ENCODE measurements at places on chromosomes 3 and 15.

GRCh38 chr3:16330351-16330750, 65.3 kb downstream of the OXNAD1 start:
- DNase-seq: no peak

DNA sequence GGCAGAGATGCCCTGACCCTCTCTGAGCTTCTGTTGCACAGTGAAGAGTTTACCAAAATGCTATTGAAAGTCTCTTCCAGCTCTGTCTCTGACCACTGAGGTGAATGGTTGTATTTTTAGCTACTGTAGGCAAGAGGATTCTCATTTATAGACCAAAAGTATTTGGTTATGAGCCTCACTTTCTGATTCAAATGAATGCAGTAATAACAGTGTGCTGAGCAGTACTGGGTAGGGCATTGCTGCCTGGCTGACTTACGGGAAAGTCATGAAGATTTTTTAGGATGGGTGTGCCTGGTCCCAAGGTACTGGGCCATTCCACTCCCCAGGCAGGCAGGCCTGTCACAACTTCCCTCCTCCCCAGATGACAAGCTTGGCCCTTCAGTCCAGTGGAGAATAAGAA, 15.5 kb downstream of the PLA1A start:
- DNase-seq: no peak

DNA sequence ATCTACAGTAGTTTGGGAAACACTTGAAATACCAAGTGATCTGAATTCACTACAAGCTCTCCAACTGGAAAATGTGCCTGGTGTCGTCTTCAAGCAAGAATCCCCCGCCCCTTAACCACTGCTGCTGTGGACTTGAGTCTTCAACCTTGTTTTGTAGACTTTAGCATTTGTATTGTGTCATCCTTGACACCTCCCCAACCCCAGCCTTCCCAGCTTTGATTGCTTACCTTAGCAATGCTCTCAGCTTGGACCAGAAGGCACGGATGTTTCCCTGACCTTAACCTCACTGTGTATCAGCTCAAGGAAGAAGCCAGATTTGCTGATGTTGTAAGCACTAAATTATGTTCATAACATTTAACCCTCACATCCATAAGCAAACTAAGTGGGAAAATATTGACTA, 146.4 kb downstream of the IGF1R start:
- no peak for DNase-seq

GRCh38 chr3:164401923-164402322, 676.4 kb downstream of the SI start:
- DNase-seq: no peak

DNA sequence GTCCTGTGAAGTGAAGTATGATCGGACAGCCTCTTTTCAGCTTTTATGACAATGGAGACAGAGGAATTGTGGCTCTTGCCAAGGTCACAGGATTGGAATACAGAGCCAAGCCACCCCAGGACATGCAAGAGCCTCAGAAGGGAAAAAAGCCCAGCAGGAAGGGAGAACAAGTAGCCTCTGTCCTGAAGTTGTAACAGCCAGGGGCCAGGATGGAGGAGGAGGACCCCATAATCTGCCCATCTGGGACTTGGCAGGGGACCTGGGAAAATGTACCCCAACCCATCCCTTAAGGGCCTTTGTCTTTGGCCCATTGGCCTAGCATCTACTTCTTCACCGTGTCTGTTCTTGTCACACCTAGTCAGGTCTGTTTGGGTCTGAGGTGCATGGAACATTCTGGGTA, 60.4 kb upstream of the POLG start:
- no peak for DNase-seq

DNA sequence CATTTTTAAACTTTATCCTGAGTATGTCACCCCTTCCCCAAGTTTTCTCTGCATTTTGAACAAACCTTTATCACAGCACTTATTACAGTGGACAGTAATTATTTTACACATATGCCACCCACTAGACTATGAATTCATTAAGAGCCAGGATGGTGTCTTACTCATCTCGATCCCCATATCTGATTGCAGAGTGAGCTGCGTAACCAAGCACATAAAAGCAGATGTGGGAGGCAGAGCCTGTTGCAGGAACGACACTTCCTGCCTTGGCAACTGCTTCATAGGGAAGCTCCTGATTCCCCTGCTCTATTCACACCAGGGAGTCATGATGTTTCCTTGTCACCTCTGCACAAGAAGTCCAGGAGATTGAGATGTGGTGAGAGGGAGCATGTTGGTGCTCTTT, 91.1 kb downstream of the MINAR1 start:
- no peak for DNase-seq

DNA sequence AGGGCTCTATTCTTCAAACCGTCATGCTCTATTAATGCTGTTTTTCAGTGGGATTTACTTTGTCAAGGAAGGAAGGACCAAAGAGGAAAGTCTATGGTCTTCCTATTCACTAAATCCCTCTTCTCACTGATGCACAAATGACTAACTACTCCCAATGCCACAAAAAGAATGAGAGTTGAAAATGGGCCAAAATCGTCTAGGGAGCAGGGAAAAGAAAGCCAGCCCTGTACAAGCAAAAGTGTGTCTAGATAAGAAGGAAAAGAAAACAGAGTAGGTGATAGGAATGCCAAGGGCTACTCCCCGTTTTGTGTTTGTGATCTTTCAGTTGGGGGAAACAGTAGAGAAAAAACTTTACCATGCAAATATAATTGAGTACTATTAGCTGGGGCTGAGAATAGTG, 97.2 kb upstream of the TMCO5A start:
- DNase-seq: no peak

DNA sequence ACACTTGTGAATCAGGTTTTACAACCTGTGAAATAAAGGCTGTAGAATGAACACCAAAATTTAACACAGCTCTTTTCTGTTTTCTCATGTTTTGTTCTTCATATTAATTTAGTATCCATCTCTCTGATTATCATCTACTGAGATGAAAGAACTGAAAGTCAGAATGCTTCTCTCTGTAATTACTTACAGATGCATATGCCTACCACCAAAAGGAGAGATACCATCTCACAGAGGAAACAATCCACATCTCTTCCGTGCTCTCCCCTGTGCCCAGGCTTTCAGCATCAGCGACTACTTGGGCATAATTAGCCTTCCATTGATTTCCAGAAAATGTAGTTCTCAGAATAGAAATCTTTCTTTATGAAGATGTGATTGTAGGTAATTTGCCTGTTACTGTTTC, 741.4 kb downstream of the GRM7 start:
- no peak for DNase-seq

GRCh38 chr15:31587583-31587982, 260.9 kb downstream of the KLF13 start:
- no peak for DNase-seq

GRCh38 chr15:75104804-75105557, 81.6 kb downstream of the PPCDC start:
- no peak for DNase-seq

DNA sequence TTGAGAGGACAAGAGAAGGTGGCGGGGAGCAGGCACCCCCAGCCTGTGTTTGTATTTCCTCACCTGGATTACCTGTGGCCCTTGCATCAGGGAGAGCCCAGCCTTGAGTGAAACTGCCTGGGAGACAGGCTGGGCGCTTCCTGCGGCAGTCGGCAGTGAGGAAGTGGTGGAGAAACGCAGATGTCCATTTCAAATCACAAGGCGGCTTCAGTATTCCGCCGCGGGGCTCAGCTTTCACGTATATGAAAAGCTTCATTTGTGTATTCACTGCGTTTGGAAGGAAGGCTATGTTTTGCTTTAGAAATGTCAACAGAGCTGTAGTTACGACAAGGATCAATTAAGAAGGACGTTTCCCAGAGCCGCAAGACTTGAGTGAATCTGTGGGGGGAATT, 167.4 kb upstream of the CTDSPL start:
- DNase-seq: no peak

GRCh38 chr15:45868109-45868691, 233.4 kb downstream of the SQOR start:
- no peak for DNase-seq

GRCh38 chr3:68620211-68620610, 312.1 kb downstream of the TAFA4 start:
- DNase-seq: no peak

DNA sequence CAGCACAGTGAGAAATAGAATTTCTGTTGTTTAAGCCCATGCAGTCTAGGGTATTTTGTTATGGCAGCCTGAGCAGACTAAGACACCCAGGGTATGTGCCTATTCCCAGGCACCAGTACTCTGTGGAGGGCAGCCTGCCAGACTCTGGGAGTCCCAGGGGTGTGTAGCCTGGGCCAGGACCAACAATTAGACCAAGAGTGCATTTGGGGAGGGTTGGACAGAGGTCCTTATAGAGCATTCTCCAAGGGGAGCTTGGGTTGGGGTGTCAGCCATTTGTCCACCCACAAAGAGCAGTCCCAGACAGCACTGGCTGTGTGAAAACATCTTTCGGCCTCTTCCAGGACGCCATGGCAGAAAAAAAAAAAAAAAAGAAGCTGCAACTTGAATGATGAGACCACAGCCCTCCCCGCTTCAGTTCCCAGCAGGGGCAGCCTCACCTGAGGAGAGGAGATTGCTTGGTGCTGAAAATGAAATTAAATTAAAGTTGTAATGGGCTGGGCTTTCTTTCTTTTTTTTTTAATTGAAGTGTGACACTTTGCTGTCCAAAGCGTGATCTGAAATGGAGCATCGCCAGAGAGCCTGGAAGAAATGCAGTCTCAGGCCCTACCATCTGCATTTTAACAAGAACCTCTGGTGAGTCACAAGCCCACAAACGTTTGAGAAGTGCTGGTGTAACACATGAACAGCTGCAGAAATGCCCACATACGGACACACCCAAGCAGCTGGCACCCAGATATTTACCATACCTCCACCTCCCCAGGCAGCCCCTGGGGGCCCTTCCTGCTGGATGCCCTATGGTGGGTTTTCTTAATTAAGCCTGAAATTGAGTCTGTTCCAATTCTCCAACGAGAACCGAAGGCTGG, 21.3 kb upstream of the CAV3 start:
- no peak for DNase-seq

- no peak for DNase-seq
Observed at GRCh38 chr3:30289766-30290165, 316.6 kb upstream of the TGFBR2 start.

GRCh38 chr15:39602143-39602542, 21.3 kb downstream of the THBS1 start:
- no peak for DNase-seq

GRCh38 chr3:128875556-128876120, 3.8 kb upstream of the ACAD9 start:
- peak; percentile 15 for DNase-seq

GRCh38 chr15:94305133-94305532, 73.8 kb downstream of the MCTP2 start:
- DNase-seq: no peak

DNA sequence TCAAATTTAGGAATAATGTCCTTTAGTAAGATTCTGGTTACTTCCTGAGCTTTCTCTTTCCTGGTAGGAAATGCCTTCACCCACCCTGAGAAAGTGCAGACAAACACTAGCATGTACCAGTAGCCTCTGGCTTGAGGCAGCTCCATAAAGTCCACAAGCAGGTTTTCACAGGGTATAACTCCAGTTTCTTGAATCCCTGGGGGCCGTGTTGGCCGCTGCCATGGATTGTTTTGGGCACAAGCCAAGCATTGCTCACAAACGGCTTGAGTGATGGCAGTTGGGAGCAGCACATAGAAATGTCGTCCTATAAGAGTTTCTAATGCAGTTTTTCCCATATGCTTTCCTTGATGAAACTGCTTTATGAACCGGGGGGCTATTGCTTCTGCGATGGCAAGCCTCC, 164.1 kb downstream of the STXBP5L start:
- peak; percentile 40 for DNase-seq

- no peak for DNase-seq
Observed at GRCh38 chr3:69271098-69271497, 114.8 kb downstream of the FRMD4B start.

DNA sequence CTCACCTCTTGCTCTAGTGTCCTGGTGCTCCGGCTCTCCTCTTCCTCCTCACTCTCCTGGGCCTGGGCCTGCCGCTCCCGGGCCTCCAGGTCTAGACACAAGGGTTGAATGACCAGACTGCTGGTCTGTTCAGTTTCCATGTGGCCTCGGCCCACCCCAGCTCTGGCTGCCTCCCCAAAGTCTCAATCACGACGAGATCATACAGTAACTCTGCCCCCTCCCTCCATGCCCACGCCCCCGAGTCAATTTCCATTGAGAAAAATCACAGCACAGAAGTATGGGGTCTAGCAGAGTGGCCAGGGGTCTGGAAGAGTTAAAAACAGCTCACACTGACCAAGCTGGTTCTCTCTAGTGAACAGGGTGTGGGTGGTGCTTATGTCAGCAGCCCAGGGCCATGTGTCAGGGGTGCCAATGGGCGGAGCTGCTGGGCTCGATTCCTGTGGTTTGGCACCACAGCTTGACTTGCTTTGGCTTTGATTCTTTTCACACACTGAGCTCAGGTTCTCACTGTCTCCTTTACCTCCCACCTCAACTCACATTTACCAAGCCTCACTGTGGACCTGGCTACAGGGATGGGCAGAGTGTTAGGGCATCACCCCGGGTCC, 6.9 kb downstream of the C15orf62 start:
- no peak for DNase-seq

GRCh38 chr3:42451116-42451515, 40.7 kb upstream of the LYZL4 start:
- no peak for DNase-seq

DNA sequence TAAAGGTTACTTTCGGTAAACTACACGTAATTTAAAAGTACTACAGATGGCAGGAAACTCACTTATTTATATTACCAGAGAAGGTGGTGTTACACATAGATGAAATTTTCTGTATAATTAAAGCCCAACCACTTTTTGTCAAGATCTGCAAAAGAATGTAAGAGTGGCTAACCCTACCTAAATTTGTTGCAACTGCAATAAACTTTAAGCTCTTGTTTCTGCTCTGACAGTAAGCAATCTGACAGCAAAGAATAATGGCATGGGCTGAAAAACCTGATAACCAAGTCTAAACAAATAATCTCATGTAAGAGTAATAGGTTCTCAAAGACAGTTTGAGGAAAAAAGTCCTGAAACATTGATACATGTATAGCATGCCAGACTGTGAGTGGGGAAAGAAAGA, 897.3 kb downstream of the TUSC7 start:
- DNase-seq: no peak

GRCh38 chr3:81419228-81419627, 342.2 kb downstream of the GBE1 start:
- DNase-seq: no peak

GRCh38 chr3:101690972-101691371, 4.5 kb upstream of the RPL24 start:
- no peak for DNase-seq

- DNase-seq: no peak
Observed at GRCh38 chr3:62727536-62727935, 147.7 kb downstream of the CADPS start.

DNA sequence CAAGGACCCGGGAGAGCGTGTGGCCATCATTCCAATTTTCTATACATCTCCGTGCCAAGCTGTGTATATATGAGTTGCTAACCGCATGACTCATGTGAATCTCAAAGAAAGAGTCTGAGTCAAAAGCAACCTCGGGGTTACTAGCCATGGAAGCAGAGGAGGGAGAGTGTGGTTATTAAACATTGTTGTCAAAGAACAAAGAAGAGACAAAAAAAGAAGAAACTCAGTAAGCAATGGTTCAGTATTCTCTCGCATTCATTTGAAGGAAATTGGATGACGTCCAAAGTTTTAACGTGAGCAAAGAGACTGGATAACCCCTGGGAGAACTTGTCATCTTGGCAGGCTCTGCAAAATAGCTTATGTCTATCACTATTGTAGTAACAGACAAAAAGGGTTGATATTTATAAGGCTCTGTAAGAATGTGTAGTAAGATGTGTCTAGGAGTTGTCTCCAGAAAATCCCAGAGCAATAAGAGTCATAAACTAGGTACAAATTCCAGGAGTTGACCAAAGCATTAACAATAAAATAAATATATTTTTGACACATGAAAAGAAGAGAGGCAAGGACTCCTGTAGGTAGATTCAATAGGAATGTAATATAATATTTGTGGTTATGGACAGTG, 52.8 kb upstream of the GRM7 start:
- DNase-seq: peak; percentile 16
